ENCODE measurements at places on chromosomes 12 and 14.
A peak's percentile ranks its signal among the peaks of the same experiment; 100 is the strongest.

DNA sequence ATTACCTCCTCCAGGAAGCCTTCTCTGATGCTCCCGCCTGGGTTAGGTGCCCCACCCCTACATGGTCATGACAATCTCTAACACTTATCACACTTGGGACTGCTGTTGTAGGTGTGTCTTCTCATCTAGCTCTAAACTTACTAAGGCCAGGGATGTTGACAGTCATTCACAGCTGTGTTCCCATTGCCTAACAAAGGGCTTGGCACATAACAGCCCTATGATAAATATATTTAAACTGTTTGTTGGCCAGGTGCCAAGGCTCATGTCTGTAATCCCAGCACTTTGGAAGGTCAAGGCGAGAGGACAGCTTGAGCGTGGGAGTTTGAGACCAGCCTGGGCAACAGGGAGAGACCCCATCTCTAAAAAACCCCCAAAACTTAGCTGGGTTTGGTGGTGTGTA is 98.8 kb upstream of the RGS6 start:
- DNase-seq: no peak

- DNase-seq: peak; percentile 16
Measured at GRCh38 chr14:22994762-22995275, 12.5 kb upstream of the AJUBA start.

GRCh38 chr14:90534091-90534837 is 137.4 kb downstream of the CALM1 start:
- DNase-seq: no peak

GRCh38 chr12:123573870-123574269 is 10.5 kb upstream of the TMED2 start:
- no peak for DNase-seq

GRCh38 chr14:69848903-69849391 is 30.3 kb upstream of the SMOC1 start:
- peak; percentile 19 for DNase-seq

GRCh38 chr14:88790501-88791251 is 2.1 kb downstream of the EML5 start:
- no peak for DNase-seq

DNA sequence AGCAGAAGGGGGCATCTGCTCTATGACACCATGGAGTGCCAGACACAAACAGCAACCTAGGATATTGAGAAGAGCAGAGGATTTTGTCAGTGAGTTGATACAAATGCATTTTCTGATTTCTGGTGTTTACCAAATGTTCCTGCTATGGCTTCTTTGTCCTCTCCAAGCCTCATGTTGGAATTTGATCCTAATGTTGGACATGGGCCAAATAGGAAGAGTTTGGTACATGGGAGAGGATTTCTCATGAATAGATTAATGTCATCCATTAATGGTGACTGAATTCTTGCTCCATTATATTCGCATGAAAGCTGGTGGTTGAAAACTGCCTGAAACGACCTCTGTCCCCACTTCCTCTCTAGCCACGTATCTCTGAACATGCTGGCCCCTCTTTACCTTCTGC is 1002.2 kb upstream of the FLRT2 start:
- no peak for DNase-seq

- no peak for DNase-seq
Measured at GRCh38 chr12:45687081-45688015, 42.2 kb upstream of the ARID2 start.

DNA sequence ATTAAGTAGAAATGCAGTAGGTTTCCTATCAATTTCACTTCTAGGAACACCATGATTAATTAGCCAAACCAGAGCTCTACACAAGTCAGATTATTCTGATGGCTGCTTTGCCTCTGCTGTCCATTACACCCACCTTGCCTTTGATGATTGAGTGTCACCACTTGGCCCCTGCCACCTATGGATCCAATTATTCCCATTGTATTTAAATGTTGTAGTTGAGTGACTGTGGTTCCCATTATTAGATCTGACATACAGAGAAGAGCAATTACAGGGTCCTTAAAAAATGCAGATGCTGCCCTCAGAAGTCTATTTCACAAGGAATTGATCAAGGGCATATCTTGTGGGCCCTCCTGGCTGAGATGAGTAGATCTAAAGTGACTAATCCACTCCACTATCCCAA is 39.5 kb upstream of the SLC38A4 start:
- DNase-seq: no peak

GRCh38 chr12:121423682-121424623 is 24.0 kb downstream of the RNF34 start:
- no peak for DNase-seq

DNA sequence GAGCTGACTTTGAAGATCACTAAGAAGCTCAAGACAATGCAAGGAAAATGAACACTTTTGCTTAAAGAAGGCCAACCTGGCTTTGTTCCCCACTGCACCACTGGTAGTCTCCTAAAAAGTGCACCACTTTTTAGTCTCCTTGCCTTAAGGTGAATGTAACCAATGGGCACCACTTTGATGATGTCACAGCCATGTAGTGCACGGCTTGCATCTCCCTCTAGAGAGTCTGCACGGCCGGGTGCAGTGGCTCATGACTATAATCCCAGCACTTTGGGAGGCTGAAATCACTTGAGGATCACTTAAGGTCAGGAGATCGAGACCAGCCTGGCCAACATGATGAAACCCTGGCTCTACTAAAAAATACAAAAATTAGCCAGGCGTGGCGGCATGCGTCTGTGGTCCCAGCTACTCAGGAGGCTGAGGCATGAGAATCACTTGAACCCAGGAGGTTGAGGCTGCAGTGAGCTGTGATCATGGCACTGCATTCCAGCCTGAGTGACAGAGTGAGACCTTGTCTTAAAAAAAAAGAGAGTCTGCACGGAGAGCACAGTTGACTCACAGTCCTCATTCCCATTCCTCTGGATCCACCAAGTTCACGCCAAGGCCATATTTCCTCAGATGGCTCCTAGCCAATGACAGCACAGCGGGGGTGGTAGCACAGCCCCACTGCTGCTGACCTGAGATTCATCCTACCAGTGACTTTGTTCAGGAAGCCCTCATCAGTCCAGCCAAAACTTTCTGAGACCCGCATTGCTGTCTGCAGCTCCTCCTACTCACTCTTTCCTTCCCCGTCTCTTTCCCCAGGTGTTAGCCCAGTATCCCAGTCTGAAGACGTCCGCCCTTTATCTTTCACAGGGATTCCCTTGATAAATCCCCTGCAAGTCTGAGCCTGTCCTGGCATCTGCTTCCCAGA is 16.5 kb upstream of the IFT81 start:
- DNase-seq: no peak

DNA sequence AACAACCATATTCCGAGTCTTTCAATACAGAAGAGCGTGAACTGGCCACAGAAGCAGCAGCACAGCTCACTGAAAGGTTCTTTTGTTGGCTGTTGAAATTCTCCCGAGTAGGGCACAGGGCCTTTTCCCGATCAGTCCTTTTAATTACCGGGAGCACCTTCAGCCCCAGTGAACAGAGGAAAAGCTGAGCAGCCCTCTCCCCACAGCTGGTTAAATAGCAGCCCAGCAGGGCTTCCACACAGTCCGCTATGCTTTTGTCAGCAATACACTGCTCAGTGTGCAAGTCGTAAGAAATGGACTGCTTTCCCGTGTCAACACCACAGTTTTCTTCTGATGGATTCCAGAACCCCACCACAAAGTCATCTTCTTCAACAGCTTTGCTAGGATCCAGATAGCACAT is 61.3 kb downstream of the DICER1 start:
- DNase-seq: no peak

DNA sequence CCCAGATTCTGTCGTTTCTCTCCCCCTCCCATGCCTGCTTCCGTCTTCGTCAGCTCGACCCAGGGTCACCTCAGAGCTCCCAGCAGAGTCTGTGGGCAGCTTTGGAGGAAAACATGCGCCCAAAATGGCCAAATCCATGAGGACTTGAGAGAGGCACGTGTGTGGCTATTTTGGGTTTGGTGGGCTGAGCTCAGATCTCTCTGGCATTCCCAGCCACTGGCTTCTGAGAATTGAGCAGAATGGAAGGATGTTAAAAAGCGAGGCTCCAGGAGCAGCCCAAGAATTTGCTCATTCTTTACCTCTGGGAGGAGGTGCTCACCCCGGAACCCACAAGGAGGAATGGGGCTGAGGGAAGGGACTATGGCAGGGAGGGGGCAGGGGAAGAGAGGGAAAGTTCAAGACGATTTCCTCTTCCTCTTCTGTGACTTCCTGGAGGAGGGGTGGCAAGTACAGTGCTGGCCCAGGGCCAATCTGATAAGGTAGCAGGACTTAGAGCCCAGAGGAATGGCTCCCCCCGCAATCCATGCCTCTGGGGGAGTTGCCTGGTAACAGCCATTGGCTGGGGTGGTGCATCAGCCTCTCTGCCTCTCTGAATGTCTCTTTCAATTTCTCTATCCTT is 20.1 kb downstream of the TSPAN9 start:
- no peak for DNase-seq

- DNase-seq: no peak
Measured at GRCh38 chr14:99171396-99171795, 100.6 kb downstream of the BCL11B start.

DNA sequence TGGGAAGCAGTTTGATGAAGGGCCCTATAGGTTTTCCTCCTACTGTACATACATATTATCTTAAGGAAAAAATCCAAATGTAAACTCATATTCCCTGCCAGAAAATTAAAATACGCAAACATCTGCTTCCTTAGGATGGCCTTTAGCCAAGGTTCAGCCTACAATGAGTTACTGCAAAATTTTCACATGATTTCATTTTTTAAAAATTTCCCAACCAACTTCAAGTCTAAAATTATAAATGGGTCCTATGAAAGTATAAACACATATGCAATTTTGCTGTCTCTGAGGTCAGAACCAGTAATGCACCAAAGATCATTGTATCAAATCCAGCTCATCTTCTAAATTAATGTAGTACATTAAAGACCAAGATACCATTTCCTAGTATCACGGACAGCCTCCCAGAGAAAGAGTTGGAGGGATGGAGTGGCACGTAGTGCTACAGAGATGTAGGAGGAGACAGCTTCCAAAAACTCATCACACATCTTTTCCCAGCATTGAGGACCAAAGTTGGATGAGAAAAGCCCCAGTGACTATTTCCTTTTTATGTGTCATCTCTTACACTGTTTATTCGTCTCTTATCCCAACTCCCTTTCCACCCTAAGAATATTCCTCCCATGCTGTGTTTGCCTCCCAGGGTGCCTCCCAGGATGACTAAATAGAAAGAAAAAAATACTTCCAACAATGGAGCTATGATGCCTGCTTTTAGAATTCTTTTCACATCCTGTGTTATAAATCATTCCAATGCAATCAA is 92.3 kb upstream of the SLCO1C1 start:
- DNase-seq: no peak

- DNase-seq: no peak
Measured at GRCh38 chr12:115597157-115597712, 680.3 kb downstream of the MED13L start.

GRCh38 chr14:91374879-91375702 is 42.5 kb downstream of the CCDC88C start:
- DNase-seq: peak; percentile 88

Data from NCI-H1092 (cell line).